ENCODE measurements at places on chromosomes 1 and 21. TPM values are rescaled to one million over a fixed set of nuclear protein-coding genes. Genes with fewer than 3 reads are reported as not detected.

- no peak for DNase-seq
Measured at GRCh38 chr1:178923512-178923911, 52.6 kb upstream of the ANGPTL1 start.

- no peak for DNase-seq
Measured at GRCh38 chr1:83546874-83547273, 452.1 kb downstream of the TTLL7 start.

DNA sequence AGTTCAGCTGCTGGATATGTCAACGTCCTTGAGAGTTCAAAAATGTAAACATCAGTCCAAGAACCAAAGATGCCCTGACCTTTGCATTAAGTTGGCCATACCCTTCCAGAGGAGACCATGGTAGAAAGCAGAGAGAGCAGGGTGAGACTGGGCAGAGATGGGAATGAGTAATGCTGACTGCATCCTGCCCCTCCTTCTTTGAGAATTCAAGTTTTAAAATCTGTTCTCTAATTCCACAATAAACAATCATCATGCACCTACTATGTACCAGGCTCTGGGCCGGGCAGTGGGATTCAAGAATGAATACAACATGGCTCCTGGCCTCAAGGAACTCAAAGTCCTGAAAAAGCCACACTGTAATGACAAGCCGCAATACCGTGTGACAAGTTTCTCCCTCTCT, 3.9 kb upstream of the HAO2 start:
- DNase-seq: no peak

- DNase-seq: no peak
Measured at GRCh38 chr1:96492236-96492635, 229.3 kb upstream of the PTBP2 start.

B3GALT5 gene
- not detected for total RNA-seq

GRCh38 chr1:47722909-47723580, 274.1 kb downstream of the TRABD2B start:
- DNase-seq: no peak

DNA sequence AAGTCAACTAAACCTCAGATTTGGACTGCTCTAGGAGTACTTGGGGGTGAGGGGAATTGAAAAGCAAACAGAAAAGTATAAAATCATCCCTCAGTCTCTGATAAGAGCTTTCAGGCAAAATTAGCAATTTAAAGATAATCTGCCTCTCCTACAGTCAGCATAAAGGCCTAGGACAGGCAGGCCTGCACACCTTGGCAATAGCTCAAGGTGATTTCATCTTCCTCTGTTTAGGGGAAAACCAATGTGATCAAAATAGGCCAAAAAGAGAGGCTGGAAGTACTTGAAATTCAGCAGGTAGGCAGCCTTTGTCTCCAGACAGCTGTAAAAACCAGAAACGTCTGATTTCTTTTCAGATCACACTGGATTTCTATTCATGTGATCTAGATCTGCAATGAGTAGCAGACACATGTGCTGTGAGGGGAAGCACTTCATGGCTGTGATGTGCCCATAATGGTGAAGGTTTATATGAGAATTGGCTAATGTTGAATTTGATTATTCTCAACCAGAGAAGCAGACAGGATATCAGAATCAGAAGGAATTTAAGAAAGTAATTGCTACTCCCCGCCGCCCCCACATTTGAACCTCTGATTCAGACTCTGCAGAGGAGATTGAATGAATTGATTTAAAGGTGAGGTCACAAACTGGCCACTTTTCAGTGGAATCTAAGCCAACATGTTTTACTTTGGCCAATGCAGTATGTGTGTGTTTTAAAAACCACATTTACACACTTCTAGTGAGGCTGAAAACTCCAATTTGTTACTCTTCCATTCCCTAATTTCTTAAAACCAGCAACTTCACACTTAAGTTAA, 45.8 kb upstream of the DNASE2B start:
- no peak for DNase-seq

GRCh38 chr1:229248821-229249817, 21.8 kb upstream of the RAB4A start:
- no peak for DNase-seq

CELSR2 gene
- 1.1 TPM for total RNA-seq

DNA sequence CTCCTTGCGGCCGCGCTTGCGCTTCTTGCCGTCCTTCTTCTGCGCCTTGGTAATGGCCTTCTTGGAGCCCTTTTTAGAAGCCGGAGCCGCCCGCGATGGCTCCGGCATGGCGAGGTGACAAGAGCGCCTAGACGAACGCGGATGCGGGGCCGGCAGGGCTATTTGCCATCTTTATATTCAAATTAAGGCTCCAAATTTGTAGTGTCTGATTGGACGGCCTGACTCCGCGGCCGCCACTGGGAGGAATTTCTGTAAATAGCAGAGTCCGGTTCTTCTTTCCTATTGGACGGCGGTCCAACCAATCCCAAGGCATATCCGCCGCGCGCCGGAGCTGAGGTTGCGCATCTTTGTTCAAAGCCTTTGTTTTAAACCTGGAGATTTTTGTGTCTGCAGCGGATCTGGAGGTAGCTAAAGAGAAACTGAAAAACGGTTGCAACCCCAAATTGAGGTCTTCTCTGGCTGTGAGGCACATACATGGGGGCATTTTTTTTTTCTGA, 22.6 kb upstream of the RNF187 start:
- DNase-seq: no peak

PDC gene
- not detected for total RNA-seq

- no peak for DNase-seq
Measured at GRCh38 chr21:33890187-33890586, 25.4 kb downstream of the ATP5PO start.

Measured in pulmonary artery endothelial cell (primary cell).